ENCODE measurements at places on chromosomes 3 and 15. TPM values are rescaled to one million over a fixed set of nuclear protein-coding genes. Genes with fewer than 3 reads are reported as not detected.

Gene CCDC13
- total RNA-seq, result 2.0 TPM

Gene NXPE3
- 25.7 TPM for total RNA-seq

Gene CX3CR1
- not detected for total RNA-seq

Gene SYNPR
- total RNA-seq, result not detected

Gene ECE2
- not detected for total RNA-seq

Gene GP9
- total RNA-seq, result not detected

GRCh38 chr15:73287019-73287418 is 81.7 kb downstream of the HCN4 start:
- H3K4me1 ChIP-seq, result no peaks in the 10 kb centered on the region
- no peak overlapping the region for H3K27ac ChIP-seq
- H3K36me3 ChIP-seq, result peaks cover 15% of the 10 kb centered on the region
- no peak for DNase-seq

DNA sequence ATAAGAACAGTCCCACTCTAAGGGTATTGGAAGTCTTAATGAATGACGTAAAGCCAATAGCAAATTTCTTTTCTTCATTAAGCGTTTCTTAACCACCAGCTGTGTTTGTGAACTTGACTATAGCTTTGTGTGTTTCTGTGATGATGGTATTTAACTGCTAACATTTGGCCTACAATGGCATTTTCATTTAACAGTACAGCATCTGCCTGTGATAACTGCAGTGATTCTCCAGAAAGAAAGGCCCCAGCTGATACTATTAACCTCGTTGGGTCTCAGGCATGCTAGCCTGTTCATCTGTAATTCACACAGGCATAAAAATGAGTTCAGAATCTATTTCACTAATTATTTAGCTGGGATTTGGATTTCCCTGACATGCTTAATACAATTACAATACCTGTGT is 121.9 kb downstream of the NECTIN3 start:
- no peaks in the 10 kb centered on the region for H3K27me3 ChIP-seq
- peaks cover 3% of the 10 kb centered on the region for H3K36me3 ChIP-seq
- H3K4me1 ChIP-seq, result no peaks in the 10 kb centered on the region
- no peak for DNase-seq
- no peak overlapping the region for H3K27ac ChIP-seq

DNA sequence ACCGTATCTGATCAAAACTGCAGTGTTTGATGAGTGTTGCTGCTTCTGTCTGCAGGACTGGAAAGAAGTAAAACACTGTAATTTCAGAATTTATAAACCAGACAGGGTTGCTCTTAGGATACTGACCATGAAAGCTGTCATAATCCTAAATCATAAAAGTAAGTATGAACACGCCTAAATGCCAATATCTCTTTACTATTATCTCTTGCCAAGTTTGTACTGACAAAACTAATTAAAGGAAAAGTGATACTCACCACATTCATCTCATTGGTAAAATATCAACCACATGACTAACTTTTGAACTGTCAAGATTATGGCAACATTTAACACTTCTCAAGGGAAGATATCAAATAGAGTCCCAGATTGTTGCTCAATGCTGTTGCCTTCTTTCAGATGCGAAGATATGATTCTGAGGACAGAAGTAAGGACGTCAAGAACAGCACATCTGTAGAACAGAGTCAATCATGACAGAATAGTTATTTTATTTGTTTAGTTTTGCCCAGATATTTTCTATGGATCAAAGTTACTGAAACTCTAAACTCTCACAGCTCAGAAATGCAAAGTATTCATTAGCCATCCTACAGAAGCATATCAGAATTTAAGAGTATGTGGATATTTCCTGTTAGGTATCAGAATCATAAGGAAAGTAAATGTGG is 61.4 kb upstream of the COL8A1 start:
- no peaks in the 10 kb centered on the region for H3K4me1 ChIP-seq
- DNase-seq, result no peak
- H3K4me3 ChIP-seq, result no peak overlapping the region
- no peak overlapping the region for H3K27ac ChIP-seq

DNA sequence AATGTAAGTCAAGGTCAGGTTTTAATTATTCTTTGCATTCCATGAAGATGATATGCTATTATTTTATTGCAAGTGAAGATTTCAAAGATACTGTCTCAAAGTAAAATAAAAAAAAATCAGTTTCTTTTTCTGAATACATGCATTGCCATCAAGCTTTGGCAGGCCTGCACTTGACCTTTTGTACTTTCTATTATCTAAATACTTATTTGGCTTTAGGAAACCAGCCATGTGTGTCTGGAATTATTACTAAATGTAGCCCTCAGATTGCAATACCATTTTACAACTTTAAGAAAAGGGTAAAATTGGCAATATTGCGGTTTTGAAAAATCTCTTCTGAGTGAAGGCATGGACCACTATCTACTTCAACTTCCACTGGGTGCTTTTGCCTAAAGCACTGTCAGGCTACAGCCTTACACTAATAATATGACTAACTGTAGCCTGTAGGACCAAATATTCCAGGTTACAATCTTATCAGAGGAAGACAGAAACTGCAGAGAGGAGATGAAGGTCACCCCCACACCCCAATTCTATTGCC is 349.4 kb upstream of the DCBLD2 start:
- H3K27ac ChIP-seq, result no peak overlapping the region
- no peak overlapping the region for H3K4me3 ChIP-seq
- H3K27me3 ChIP-seq, result no peaks in the 10 kb centered on the region
- DNase-seq, result no peak
- H3K36me3 ChIP-seq, result no peaks in the 10 kb centered on the region

GRCh38 chr15:42558739-42559138 is 10.1 kb downstream of the HAUS2 start:
- H3K4me1 ChIP-seq, result no peaks in the 10 kb centered on the region
- DNase-seq, result no peak
- no peak overlapping the region for H3K27ac ChIP-seq

DNA sequence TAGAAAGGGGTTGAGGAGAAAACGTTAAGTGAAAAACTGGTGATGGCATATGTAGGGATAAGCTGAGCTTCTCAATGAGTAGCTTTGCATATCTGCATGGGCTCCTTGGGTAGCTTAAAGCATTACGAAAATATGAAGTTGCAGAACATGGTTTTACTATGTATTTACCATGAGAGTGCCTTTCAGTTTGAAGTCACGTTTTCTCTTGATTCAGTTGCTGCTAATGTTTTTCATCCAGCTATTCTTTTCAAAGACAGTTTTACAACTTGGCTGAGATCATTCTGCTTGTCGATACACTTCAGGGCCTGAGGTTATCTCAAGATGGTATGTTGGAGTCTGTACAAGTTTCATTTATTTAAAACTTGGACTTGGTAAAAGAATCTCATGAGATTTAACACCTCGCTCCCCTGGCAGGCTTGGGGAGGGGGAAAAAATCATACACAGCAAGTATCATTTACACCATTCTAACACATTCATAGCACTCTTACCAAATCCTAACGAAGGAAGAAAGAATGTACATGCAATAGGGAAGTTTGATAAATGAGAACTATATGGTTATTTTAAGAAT is 103.3 kb upstream of the CMC1 start:
- H3K27me3 ChIP-seq, result no peaks in the 10 kb centered on the region
- no peak overlapping the region for H3K4me3 ChIP-seq
- no peak for DNase-seq
- H3K36me3 ChIP-seq, result no peaks in the 10 kb centered on the region

DNA sequence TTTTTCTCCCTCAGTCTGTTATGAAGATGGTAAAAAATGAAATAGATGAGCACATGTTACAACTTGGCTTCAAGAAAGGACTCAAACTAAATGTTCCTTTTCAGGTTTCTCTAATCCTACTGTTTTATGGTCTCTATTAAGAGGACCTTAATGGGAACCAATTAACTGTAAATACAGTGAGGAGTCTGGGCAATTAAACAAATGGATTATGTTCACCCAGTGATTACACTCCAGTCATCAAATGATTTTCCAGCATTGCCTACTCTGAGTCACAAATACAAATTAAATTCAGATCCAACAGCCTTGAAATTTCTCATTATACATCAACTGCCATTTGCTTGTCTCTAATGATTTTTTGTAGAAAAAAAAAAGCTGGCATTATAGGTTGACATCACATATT is 129.2 kb downstream of the NEK10 start:
- H3K4me3 ChIP-seq, result no peak overlapping the region
- no peak for DNase-seq

GRCh38 chr3:125632597-125632996 is 37.3 kb upstream of the OSBPL11 start:
- no peak overlapping the region for H3K4me3 ChIP-seq
- no peaks in the 10 kb centered on the region for H3K4me1 ChIP-seq
- peaks cover 3% of the 10 kb centered on the region for H3K36me3 ChIP-seq
- no peak overlapping the region for H3K27ac ChIP-seq
- no peak for DNase-seq

GRCh38 chr15:80556694-80557367 is 138.3 kb upstream of the ABHD17C start:
- H3K27ac ChIP-seq, result peak overlapping the region; percentile 24
- no peak overlapping the region for H3K4me3 ChIP-seq
- no peaks in the 10 kb centered on the region for H3K4me1 ChIP-seq
- H3K27me3 ChIP-seq, result no peaks in the 10 kb centered on the region

GRCh38 chr3:72177075-72178050 is 392.4 kb upstream of the PROK2 start:
- peaks cover 9% of the 10 kb centered on the region for H3K4me1 ChIP-seq
- no peaks in the 10 kb centered on the region for H3K36me3 ChIP-seq
- H3K27me3 ChIP-seq, result peaks cover 2% of the 10 kb centered on the region
- no peak for DNase-seq

DNA sequence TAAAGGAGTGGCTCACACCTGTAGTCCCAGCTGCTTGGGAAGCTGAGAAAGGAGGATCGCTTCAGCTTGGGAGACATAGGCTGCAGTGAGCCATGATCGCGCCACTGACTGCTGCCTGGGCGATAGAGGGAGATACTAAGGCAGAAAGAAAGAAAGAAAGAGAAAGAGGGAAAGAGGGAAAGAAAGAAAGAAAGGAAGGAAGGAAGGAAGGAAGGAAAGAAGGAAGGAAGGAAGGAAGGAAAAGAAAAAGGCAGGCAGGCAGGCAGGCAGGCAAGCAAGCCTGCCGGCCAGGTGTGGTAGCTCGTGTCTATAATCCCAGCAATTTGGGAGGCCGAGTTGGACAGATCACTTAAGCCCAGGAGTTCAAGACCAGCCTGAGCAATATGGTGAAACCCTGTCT is 15.3 kb downstream of the SLC28A1 start:
- H3K27me3 ChIP-seq, result peaks cover 15% of the 10 kb centered on the region
- H3K36me3 ChIP-seq, result no peaks in the 10 kb centered on the region
- no peaks in the 10 kb centered on the region for H3K4me1 ChIP-seq

- no peaks in the 10 kb centered on the region for H3K4me1 ChIP-seq
- H3K27me3 ChIP-seq, result peaks cover 3% of the 10 kb centered on the region
- no peak overlapping the region for H3K27ac ChIP-seq
- DNase-seq, result no peak
Observed at GRCh38 chr3:155227141-155227540, 66.3 kb downstream of the STRIT1 start.

DNA sequence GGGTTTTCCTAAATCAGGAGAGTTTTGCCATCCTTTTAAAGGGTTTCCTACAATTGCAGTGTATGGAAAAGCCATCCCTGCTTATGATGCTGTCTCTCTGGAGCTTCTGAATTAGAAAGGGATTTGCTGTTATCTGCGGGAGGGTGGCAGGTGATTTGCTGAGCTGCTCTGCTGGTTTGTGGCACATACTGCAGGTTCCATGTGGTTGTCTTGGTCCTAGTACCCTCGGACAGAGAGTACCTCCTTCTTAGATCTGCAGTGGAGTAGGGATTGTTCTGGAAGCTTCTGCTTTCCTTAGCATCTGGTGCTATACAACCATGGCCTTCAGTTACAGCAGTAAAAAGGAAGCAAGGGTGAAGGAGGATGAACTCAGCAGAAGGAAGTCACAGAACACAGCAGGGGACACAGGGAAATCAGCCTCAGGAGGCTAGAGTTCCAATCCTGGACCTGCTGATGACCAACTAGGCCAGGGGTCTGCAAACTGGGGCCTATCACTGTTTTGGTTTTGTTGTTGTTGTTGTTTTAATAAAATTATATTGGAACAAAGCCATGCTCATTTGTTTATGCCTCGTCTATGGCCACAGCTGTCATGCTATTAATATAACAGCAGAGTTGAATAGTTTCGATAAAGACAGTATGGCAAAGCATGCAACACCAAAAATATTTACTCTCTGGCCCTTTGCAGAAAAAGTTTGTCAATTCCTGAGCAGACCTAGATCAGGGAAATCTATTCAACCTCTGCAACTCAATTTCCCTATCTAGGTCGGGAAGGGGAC is 39.5 kb downstream of the STARD5 start:
- H3K27ac ChIP-seq, result no peak overlapping the region
- no peak for DNase-seq
- no peaks in the 10 kb centered on the region for H3K27me3 ChIP-seq
- no peaks in the 10 kb centered on the region for H3K36me3 ChIP-seq
- H3K4me3 ChIP-seq, result no peak overlapping the region

DNA sequence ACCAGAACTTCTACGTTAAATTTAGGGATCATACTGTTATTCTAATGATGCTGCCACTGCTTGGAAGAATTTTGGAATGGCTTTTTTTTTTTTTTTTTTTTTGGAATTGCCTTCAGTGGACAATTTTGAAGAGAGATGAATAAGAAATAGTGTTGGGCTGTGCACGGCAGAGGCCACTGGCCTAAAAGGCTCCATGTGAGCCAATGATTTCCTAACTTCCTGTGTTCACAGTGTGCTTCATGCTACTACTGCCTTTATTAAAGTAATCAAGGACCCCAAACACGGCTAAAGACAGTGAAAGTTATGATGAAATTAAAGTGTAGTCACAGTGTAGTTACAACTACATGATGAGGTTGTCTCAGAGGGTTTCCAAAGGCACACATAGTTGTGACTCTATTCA is 100.8 kb upstream of the TNFAIP8L3 start:
- H3K4me1 ChIP-seq, result no peaks in the 10 kb centered on the region
- no peak overlapping the region for H3K4me3 ChIP-seq
- peaks cover 33% of the 10 kb centered on the region for H3K27me3 ChIP-seq
- DNase-seq, result no peak
- H3K36me3 ChIP-seq, result no peaks in the 10 kb centered on the region

DNA sequence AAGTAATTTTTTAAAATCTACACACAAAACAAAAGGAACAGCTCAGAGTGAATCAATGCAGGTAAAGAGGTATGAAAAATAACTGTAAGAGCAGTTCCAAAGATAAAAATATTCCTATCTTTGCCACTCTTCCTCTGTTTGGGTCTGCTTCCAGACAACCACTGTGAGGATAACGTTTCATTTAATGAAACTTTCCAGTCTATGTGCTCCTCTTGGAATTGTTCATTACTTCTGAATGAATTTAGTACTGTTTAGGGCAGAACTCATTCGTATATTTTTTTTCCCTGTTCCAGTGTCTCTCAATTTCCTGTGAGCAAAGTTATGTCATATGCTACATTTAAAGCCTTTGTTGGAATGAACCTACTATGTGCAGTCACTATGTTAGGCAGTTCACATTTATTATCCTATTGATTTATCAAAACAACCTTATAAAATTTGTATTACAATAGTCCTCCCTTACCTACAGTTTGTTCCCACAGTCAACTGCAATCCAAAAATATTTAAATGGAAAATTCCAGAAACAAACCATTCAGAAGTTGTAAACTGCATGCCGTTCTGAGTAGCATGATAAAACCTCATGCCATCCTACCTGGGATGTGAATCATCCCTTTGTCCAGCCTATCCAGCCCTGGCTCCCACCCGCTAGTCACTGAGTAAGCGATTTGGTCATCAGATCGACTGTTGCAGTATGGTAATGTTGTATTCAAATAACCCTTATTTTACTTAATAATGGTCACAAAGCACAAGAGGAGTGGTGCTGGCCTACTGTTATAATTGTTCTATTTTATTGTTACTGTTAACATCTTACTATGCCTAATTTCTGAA is 98.1 kb downstream of the TMCC1 start:
- DNase-seq, result no peak
- H3K4me3 ChIP-seq, result no peak overlapping the region
- H3K36me3 ChIP-seq, result no peaks in the 10 kb centered on the region

- peaks cover 2% of the 10 kb centered on the region for H3K27me3 ChIP-seq
- H3K36me3 ChIP-seq, result no peaks in the 10 kb centered on the region
- DNase-seq, result no peak
Observed at GRCh38 chr3:120487191-120487650, 36.4 kb upstream of the FSTL1 start.
